Dorsolateral prefrontal cortex (tissue), 122 donors: ENCODE measurements at places on chromosomes 5 and 9.

GRCh38 chr5:33299621-33300208 is 141.1 kb upstream of the TARS1 start:
- DNase-seq: no peak

DNA sequence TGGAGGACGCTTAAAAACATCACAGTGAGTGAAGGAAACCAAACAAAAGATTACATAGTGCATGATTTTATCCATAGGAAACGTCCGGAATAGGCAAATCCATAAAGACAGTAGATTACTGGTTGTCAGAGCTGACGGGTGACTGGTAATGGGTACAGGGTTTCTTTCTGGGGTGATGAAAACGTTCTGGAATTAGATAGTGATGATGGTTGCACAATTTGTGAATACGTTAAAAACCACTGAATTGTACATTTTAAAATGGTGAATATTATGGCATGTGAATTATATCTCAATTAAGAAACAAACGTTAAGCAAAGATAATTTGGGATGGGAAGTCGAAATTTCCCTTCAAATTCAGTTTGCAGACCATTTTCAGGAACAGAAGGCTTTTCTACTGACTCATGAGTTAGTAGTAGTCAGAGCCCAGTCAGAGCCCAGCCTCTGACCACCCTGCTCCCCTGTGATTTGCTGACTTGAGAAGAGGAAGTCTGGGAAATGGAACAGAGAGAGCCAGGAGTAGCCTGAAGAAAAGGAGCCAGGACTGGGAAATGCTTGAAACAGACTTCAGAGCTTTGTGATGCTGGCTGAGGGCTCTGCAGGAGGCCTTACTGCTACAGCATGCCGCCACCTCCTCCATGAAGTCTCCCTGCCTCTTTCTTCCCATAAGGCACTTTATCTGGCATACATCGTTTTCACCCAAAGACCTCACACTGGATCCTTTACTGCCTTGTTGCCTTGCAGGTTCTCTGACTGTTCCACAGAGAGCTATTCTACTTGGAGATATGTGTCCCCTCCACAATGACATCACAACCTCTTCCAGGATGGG is 46.4 kb upstream of the CTNNA1 start:
- no peak for DNase-seq

DNA sequence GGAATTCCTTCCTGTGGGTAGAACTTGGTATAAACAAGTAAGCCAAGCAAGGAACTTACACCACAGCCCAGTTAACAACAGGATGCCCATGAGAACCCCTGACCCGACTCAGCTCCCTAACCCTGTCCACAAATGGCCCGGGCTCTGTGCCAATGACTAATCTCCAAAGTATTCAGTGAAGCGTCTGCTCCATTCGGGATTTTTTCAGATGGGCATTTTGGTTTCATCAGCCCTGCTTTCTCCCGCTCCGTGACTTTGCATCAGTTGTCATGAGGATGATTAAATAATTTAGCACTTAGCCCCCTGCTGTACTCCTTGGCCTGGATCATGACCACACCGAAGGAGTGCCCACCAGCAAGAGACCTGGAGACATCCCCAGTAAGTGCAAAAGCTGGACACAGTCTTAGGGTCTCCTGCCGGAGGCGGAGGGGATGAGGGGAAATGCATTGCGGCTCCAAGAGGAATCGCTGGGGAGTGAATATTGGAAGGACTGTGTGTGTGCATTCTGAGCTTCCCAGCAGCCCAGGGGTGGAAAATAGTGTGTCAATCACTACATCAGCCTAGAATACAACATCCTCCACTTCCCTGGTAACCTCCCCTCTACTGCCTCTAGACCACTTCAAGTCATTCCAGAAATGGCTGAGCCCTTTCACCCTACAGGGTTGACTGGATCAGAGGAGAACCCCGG is 41.4 kb upstream of the DNAH5 start:
- DNase-seq: no peak

DNA sequence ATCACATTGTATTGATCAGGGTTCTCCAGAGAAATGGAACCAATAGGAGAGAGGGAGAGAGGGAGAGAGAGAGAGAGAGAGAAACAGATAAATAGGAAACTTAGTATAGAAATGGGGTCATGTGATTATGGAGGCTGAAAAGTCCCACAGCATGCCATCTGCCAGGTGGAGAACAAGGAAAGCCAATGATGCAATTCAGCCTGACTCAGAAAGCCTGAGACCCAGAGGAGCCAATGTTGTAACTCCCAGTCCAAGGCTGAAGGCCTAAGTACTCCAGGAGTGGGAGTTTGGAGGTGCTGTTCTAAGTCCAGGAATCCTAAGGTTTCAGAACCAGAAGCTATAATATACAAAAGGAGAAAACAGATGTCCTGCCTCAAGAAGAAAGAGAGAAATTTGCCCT is 48.4 kb upstream of the ISOC1 start:
- DNase-seq: no peak

DNA sequence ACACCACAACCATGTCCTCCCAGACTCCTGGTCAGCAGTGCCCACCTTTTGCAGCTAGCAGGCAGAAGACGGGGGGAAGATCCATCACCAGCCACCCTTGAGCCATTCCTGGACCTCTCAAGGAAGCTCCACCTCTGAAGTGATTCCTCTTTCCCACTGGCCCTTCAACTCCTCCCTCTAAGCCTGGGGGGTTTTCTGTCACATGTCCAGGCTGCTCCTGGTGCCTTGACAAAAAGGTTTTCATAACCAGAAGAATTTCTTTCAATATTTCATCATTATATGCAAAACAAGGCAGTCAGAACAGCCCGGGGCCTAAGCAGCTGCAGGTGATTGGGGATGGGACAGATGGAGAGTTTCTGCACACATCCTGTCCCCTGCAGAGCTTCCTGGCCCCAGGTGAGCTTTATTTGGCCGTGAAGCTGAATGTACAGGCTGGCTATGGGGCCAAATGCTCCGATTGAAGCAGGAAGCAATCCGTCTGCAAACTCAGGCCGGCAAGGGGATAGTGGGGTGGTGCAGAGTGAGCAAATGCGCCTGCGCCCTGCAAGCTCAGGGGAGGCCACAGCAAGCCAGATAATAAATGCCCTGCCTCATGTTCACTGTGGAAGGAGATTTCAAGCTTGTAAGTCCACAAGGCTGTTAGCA is 173.5 kb downstream of the C5orf15 start:
- DNase-seq: no peak

GRCh38 chr9:69674716-69675438 is 2.7 kb upstream of the APBA1 start:
- DNase-seq: no peak

- peak; percentile 85 for DNase-seq
These were observed 110.0 kb upstream of the LPCAT1 start for GRCh38 chr5:1633605-1634336.

- DNase-seq: no peak
These were observed 40.5 kb downstream of the MVB12B start for GRCh38 chr9:126367139-126367538.

- no peak for DNase-seq
These were observed 107.6 kb downstream of the MUSK start for GRCh38 chr9:110776221-110776620.

DNA sequence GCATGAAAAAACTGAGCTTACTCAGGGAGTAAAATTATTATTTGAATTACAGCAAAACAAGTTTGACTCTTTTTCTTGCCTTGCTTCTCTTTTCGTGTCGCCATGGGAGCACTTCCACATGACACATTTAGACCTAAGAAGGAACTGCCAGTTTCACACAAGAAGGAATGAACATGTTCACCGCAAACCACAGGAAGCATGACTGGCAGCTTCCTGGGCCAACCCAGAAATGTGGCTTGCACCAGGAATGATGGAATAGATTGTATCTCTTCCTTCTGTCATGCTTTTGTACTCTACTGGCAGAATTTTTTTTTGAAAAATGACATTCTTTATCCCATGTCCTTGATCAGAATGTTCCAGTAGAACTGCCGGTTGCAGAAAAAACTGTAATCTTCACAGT is 32.9 kb upstream of the MAN2A1 start:
- no peak for DNase-seq

GRCh38 chr5:93348231-93348630 is 232.8 kb downstream of the NR2F1-AS1 start:
- DNase-seq: no peak

GRCh38 chr5:77987331-77987730 is 211.2 kb upstream of the TBCA start:
- peak; percentile 67 for DNase-seq

GRCh38 chr5:135040034-135040332 is 6.0 kb upstream of the PITX1 start:
- no peak for DNase-seq

GRCh38 chr5:63573380-63573779 is 388.9 kb downstream of the HTR1A start:
- DNase-seq: no peak

DNA sequence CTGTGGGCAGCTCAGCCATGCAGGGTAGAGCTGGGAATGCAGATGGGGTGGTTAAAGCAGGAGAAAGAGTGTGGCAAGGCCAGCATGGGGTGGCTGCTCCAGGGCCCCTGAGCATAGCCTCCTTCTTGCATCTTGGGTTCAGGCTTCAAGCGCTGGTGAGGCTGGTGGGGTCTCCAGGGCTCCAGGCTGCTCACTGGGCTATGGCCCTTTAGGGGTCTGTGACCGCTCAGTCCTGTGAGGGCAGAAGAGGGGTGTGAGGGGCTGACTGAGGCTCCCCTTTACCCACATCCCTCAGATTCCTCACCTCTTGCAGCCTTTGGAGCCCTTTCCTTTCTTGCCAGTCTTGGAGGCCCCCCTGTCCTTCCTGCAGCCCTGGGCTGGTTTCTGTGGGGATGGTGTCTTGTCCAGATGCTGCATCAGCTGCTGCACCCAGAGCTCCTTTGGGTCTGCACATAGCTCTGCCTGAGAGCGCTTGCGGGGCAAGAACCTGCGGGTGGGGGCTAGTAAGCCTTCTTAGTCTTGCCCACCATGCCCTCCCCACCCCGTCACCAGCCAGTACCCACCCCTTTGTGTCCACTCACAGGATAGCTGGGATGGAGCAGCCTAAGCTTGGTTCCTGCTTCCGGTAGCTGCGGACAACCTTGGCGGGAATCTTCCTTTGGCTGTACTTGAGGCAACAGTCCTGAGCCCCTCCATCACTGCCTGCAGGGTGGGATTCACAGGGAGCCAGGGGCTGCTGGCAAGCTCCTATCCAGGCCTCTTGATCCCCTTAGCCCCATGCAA is 549 bp downstream of the CCL21 start:
- DNase-seq: no peak

DNA sequence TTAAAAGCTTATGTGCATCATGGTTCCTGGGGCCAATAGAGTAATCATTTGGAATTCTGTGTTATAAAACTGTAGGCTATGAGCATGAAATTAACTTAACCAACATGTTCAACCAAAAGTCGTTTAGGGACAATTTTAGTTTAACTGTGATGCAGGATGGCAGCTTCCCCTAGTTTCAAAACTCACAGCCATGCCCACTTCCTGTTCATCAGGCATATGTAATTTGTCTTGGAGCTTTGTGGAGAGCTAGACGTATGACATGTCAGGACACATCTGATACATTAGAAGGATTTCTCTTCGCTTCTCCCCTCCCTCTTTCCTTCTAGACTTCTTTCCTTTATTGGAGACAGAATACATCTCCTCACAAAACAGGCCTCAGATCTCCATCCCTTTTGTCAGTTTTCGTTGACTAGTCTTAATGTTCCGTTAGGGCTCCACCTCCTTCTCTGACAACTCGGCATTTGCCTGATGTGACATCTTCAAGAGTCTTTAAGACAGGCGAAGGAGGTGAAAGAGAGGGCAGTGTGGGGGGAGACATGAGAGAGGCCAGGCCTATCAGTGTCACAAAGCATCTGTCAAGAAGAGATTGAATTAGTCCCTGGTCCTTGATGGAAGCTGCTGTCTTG is 176.0 kb downstream of the MSX2 start:
- DNase-seq: no peak

GRCh38 chr9:87546704-87547103 is 49.0 kb downstream of the DAPK1 start:
- DNase-seq: no peak

GRCh38 chr5:179242676-179243075 is 102.6 kb downstream of the ADAMTS2 start:
- no peak for DNase-seq

DNA sequence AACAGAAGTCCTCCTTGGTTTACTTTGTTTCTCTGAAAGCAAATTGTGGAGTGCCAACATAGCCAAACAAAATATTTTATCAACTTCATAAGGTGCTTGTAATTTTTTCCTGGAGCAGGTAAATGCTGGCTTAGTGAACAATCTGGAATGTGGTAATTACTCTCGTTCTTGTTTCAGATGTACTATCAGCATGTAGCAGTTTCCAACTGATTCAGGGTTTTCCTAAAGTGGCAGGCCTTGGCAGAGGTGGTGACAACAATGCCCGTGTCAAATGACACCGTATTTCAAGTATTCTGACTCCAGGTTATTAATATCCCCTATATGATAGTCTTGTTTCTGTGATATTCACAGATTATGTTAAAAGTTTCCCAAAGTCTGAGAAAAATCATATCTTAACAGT is 1.2 kb downstream of the C9orf72 start:
- no peak for DNase-seq

DNA sequence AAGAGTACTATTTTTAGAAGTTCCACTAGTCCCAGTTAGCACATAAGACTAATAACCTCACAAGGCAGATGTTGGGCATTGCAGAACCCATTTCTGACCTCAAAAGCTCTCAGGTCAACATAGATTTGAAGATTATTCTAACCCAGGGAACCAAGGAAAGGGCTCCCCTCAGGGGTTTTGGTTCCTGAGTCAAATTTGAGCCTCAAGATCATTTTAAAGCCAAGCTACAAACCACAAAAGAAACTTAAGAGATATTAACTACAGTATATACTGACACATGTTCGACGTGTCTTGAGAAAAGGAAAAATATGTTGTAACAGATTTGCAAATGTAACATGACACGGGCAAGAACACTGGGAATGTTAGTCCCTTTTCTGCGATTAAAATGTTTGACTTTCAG is 88.6 kb downstream of the GNAQ start:
- no peak for DNase-seq

DNA sequence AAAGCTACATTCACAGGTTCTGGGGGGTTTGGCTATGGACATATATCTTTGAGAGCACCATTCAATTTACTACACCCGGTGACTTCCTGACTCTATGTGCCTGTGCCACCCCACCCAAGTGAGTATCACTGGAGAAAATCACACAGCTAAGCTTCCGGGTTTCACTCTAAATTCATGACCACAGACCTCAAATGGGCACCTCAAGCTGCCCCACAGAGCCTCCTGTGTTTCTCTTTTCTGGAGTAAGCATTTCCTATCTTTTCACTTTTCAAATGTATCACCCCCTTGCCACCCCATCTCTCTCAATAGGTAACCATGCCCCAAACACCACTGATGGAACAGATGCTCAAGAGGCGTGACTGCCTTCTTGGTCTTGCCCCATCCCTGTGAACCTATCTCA is 49.2 kb upstream of the NEK6 start:
- DNase-seq: peak; percentile 20

DNA sequence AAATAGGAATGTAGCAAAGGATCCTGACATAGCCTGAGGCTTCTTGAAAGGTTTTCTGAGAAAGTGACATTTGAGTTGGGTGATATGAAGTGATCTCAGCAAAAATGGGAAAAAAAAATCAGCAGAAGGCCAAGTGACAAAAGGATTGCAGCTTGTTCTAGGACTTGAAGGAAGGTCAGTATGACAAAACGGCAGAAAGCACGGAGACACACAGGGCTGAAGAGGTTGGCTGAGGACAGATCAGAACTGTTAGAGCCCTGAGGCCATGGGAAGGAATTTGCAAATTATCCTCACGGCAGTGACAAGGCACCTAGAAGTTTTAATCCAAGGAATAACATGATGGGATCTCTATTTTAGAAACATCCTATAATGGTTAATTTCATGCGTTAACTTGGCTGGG is 31.0 kb downstream of the TRIM32 start:
- no peak for DNase-seq
